Pulmonary artery endothelial cell (primary cell): ENCODE measurements at places on chromosomes 3 and 15. TPM values are rescaled to one million over a fixed set of nuclear protein-coding genes. Genes with fewer than 3 reads are reported as not detected.

DNA sequence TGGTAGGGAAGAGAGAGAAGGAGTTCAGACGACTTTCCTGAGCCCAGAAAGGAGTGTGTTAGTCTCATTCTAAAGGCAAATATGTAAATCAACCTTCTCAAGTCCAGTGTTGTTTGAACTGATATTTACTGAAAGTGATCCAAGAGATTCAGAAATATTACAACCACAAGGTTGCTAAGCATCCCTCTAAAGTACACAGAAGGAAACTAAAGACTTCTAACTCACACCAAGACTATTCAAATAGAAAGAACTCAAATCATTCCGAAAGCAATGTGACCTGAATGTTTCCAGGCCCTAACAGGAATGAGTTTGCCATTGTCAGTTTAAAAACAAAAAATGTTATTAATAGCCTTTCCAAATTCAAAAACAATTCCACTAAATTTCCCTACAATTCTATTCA lies 56.9 kb upstream of the VGLL3 start:
- no peak for DNase-seq

GRCh38 chr3:131526801-131527347 lies 24.1 kb upstream of the MRPL3 start:
- DNase-seq: peak; percentile 24

DNA sequence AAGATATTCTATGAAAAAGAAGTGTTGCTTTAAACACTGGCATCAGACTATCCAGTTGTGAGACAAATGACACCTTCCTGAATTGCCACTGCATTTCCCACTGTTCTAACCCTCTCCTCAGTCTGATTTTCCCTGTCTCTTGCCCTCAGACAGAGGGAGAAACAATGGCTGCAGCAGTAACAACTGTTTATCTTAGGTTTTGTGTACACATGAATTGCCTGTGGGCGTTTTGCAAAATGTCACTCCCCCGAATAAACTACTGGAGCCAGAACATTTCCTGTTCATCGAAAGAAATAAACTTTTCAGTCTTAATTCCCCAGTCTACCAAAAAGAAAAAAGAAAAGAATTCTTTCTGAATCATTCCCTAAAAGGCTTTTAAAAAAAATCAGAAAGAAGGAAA lies 155.1 kb downstream of the MAGI1 start:
- no peak for DNase-seq

The PPP1R14D gene
- total RNA-seq: not detected in 2 replicates

DNA sequence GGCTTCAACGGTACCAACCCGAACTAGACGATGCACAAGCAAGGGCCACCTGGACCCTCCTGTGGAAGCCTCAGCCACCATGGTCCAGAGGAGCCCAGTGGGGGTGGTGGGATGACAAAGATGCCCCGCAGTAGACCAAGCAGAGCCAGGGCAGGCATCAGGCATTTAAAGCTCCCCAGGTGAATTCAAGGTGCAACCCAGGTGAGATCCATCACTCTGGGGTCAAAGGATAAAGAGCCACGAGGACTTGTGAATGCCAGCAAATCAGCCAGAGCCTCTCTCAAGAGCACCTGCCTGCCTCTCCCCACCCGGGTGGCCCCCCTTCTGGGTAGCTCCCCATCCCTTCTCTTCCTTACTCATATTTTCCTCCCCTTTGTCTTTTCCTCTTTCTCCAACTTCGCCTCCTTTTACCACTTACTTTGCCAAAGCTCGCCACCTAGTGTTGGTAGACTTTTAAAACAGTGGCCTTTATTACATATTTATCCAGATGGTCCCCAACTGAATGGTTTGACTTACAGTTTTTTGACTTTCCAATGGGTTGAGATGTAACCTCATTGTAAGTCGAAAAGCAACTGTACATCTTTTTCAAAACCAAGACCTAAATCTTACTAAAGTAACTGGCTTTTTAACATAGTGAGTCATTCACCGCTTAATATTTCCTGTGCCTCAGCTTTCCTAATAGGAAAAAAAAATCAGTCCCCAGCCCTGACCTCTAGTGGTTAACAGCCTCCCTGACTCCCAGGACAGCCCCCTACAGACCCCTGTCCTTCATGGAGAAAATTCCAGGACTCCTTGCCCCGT lies 18.8 kb downstream of the PLA2G4F start:
- DNase-seq: peak; percentile 13

The CLEC3B gene
- 0.11 and 0.26 TPM in 2 replicates for total RNA-seq

The MEX3B gene
- 7.9 and 9.6 TPM in 2 replicates for total RNA-seq

- DNase-seq: no peak
Observed at GRCh38 chr3:62379321-62379798, 6.0 kb upstream of the FEZF2 start.

DNA sequence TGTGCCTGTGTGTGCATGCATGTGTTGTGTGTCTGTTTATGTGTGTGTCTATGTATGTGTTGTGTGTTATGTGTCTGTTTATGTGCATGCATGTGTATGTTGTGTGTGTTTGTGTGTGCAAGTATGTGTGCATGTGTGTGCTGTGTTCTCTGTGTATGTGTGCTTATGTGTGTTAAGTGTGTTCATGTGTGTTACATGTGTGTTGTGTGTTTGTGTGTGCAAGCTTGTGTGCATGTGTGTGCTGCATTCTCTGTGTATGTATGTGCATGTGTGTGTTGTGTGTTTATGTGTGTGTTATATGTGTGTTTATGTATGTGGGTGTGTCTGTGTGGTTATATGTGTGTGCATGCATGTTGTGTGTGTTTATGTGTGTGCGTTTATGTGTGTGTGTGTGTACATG lies 14.9 kb downstream of the UROC1 start:
- no peak for DNase-seq

DNA sequence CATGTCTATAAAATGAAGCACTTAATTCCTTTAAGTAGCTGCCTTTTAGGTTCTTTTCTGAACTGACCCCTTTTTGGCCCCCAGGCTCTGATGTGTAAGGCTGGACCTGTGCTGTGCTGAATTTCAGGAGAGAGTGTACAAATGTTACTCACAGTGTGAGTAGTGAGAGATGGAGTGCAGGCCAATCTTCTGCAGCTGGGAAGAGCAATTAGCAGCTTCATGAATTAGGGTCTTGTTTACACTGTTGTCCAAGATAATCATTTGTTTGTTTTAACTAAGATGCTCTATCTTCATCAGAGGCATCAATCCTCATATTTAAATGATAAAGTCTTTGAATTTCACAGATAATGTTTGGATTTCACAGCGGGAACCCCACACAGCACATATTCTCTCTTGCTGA lies 19.4 kb downstream of the ARPP21 start:
- no peak for DNase-seq

The CFAP100 gene
- not detected in 2 replicates for total RNA-seq

DNA sequence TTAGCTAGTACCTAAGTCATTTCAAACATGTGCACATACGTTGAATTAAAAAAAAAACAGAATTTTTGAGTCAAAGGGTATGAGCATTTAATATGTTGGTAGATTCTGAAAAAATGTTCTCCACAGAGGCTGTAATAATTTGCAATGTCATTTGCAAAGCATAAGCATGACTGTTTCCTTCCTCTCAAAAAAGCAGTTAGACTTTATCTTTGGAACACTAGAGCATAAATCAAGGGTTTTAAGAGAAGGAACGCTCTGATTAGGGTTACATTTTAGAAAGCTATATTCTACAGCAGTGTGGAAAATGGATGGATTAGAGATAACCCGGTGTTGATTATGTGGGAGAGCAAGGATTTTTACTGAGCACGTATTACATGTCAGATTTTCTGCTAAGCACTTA lies 193.7 kb downstream of the WDR72 start:
- DNase-seq: no peak

- DNase-seq: no peak
Observed at GRCh38 chr15:80324545-80325080, 72.6 kb upstream of the CTXND1 start.

The FOXB1 gene
- total RNA-seq: not detected in 2 replicates

DNA sequence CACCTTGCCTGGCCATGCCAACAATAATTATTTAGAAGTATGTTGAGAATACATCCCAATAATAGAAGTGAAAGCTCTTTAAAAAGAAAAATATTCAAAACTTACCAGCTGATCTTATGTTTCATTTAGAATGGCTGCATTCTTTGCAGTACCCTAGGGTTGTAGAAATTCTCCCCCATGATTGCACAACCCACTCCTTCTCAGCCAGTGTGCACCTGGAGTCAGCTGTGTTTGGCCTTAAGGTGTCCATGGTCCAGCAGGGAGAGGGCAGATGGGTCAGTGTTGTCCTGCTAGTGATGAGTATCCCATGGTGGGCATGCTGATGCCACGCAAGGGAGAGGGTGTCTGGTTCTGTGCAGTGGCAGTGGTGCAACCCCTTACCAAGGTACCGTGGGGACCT lies 117.3 kb downstream of the IGF1R start:
- DNase-seq: no peak

DNA sequence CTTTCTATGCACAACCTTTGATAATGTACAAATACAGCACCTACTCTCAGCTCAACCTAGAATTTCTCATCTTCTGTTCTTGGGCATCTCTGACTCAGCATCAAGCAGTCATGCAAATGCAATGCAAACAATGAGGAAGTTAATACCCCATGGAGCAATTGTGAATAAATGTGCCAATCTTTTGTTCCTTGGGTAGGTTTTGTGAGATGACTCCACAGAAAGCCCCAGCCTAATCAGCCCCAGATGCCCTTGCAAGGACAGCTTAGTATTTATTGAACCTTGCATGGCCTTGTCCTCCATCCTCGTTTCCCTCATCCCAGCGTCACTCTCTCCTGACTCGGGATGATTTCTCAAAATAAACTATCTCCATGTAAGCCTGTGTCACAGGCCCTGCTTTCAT lies 494.7 kb upstream of the NECTIN3 start:
- DNase-seq: peak; percentile 26

DNA sequence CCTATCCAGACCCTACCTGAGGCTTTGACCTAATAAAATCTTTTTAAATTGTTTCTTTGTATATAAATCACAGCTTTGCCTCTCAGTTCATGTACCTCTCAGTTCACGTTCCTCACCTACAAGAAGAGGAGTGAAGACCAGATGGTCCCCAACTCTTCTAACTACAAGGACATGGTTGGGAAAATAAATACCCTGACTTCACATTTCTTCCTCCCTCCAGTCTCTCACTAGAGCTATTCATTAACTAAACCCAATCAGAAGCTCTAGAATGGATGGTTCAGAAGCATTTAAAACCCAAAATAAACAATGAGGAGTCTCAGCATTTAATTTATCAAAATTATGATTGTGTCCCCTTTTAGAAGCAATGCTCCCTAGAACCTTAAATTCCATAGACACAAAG lies 97.3 kb upstream of the AGTR1 start:
- no peak for DNase-seq

The SGO1 gene
- total RNA-seq: 5.4 and 8.8 TPM in 2 replicates

- DNase-seq: no peak
Observed at GRCh38 chr3:139555249-139555648, 15.7 kb upstream of the RBP1 start.

- no peak for DNase-seq
Observed at GRCh38 chr3:42055291-42055690, 35.9 kb upstream of the TRAK1 start.

DNA sequence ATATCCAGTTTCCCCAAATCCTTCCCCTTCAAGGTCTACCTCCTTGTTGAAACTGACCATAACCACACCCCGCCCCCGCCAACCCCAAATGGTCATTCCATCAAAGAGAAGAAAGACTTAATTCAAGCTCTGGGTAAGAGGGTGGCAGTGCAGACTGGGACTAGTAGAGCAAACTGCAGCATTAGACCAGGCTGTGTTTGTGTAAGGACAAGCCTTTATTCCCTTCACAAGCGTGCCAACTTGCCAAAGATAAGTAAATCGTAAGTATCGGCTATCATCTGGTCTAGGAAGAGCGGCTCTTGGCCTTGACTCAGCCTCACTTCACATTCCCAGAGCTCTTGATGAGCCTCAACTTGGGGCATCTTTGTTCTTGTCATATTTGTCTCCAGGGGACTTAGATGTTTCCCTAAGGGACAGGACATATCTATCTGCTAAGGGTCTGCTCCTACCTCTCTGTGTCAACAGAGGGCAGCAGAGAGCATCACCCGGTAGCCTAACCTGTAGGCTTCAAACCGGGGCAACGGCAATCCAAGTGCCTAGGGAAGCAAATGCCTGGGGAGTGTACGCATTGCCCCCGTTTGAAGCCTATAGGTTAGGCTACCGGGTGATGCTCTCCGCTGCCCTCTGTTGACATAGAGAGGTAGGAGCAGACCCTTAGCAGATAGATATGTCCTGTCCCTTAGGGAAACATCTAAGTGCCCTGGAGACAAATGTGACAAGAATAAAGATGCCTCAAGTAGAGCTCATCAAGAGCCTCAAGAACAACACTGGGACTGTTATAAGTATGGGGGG lies 8.9 kb upstream of the MAP3K13 start:
- DNase-seq: no peak

The CCDC54 gene
- total RNA-seq: not detected in 2 replicates

- DNase-seq: no peak
Observed at GRCh38 chr15:80561500-80561899, 133.6 kb upstream of the ABHD17C start.

- DNase-seq: no peak
Observed at GRCh38 chr3:99624496-99625236, 13.7 kb upstream of the COL8A1 start.

DNA sequence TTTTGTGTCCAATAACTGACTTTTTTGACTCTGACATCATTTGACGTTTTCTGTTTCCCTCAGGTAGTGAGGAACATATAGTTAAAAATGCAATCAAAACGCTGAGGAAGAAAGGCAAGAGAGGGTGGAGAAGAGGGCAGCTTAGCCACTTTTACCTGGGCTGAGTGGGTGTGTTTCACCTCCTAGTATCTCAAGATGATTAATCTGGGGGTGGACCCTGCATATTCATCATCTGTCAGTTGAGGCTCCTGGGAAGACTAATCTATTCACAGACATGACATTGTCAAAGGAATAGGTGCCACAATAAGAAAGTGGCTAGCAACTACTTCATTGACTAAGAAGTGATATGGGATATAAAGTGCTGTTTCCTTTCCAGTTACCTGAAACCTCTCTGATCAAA lies 331.5 kb upstream of the RARB start:
- no peak for DNase-seq

The SPATA16 gene
- not detected in 2 replicates for total RNA-seq

DNA sequence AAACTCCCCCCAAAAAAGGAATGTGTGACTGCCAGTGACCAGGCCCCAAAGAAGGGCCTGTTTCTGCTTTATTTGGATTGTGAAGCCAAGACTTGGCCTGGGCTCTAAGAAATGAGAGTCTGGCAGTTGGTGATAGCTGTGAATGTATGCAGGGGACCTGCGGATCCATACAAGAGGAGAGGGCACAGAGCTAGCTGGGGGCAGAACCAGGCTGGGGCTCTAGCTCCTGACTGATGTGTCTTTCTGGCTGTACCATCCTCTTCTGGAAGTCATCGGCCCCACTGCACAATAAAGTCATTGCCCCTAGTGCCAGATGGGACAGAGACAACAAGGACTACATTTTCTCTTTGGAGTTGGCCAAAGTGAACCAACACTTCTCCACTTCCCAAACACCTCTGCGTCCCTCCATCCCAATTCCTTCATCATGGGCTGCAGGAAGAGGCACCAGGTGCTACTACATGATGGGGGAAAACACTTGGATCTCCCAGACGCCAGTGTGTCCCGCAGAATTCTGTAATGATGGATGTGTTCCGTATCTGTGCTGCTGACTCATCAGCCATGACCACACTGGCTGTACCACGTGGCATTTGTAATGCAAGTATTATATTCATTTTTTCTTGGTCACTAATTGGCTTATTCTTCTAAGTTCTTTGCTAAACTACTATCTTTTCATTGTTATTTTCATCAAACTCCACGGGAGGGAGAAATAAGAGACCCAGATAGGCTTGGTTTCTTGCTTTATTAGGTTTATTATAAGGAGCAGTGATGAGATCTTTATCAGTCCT lies 1.7 kb upstream of the PLA2G4F start:
- DNase-seq: no peak

The GREM1 gene
- 0.07 TPM in 1 of 2 replicates, not detected in the other for total RNA-seq
